NCI-H1436 treated with DMSO at 0.1 percent for 48 hours (cell line): ENCODE measurements at places on chromosomes 11 and 22.

DNA sequence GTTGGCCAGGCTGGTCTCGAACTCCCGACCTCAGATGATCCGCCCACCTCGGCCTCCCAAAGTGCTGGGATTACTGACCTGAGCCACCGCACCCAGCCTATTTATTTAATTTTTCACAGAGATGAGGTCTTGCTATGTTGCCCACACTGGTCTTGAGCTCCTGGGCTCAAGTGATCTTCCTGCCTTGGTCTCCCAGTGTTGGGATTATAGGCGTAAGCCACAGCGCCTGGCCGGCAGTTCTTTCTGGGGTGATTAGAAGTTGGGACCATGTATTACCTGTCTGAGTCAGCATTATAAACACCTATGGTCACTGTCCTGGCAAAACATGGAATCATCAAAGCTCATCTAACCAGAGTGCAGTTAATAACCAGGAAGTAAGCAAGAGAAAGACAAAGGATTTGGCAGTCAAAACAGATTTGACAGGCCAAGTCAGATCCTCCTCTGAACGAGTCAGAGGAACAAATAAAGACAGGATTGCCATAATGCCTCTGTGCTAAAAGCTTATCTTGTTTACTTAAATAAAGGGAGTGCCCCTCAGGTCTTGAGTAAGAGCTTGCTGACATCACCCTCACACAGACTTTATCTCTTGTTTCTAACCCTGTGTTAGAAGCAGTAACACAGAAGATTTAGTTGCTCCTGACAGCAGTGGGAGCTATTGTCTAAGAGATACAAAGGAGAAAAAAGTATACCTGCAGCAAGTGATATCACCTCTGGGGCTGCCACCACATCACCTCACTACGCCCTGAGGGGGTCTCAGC, 3.7 kb downstream of the SERPIND1 start:
- no peak for DNase-seq

- no peak for DNase-seq
These were observed 100.1 kb downstream of the RDX start for GRCh38 chr11:110196241-110196754.

GRCh38 chr11:59647245-59647980, 21.4 kb downstream of the PATL1 start:
- no peak for DNase-seq

- no peak for DNase-seq
These were observed 186.3 kb downstream of the IGLL1 start for GRCh38 chr22:23393721-23394320.

- DNase-seq = no peak
These were observed 20.5 kb upstream of the IL17REL start for GRCh38 chr22:50032941-50033601.

DNA sequence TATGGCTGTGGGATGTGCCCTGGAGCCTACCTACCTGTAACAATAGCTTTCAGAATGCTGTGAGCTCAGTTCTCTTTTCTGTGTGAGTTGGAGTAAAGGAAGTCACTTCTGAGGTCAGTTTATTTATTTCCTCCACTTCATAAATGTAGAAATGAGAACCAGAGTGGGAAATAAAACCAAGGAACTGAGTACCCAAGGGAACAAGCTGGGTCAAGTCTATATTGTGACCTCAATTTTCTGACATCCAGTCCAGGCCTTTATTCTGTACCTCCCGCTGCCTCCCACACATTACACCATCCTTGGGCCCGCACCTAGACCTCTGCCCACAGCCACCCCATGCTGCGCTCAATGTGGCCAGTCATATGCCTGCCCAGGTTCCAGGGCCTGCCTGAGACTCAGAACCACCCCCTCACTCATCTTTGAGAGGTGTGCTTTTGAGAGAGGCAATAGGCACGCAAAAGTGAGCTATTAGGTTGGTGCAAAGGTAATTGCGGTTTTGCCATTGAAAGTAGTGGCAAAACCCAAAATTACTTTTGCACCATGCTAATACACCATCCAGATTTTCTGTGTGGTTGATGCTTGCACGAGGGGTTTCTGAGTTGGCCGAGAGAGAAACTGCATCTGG, 9.8 kb downstream of the MS4A6E start:
- DNase-seq = no peak

GRCh38 chr11:705646-706438, at the start of gene EPS8L2:
Gene EPS8L2, plus strand, starts transcription at chr11:706231. Its CDS starts 3,177 bp downstream, at chr11:709408.
- DNase-seq = no peak

- no peak for DNase-seq
These were observed 9.7 kb downstream of the SLN start for GRCh38 chr11:107702109-107702660.

GRCh38 chr11:44308923-44309477, 939 bp downstream of the ALX4 start:
- DNase-seq = no peak

DNA sequence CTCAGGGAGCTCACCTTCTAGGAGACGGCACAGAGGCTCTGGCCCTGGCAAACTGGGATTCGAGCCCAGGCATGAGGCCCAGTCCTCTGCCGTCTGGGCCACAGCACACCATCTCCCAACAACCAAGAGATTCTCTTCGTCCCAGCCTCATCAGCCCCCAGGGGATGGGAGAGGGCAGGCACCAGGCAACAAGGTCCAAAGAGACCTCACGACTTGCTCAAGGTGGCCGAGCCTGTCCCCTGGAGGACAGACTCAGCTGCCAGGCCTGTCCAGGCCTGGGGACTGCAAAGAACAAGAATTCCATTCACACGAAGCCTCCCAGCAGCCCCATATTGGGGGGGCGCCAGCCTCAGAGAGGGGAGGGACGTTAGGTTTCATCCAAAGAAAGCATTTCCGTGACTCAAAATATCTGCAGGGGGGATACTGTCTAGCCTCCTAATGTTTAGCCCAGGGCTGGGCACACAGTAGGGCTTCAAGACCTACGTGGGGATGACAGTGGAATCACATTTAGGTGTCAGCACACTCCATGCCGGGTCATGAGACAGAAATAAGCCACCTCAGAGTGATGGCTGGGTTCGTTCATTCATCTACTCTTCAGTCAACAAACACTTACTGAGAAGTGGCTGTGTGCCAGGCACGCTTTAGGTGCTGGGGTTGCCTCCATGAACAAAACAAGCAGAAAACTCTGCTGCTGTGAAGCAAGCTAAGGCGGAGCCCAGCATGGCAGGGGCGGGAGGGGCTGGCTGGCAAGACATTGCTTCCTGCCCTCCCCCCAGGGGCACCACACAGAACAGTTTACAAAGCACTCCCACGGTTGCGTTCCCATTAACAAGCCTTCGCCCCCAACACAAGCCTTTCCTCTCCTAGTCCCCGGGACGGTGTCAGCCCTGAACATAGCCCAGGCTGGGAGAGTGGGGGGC, 1.2 kb downstream of the CARNS1 start:
- DNase-seq = peak; percentile 49

DNA sequence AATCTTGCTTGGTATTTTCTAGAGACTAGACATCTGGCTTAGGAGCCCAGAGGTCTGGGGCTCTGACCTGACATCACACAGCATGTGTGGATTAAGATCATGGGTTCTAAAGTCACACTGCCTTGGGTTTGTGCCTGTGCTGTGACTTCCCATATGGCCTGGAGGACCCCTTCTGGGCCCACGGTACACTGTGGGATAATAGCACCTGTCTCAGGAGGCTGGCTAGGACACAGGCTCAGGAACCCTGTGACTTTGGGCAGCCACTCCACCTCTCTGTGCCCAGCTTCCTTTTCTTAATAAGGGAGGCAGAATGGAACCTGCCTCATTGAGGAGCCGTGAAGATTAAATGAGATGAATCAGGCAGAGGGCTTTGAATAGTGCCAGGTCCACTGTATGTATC, 99.2 kb upstream of the B3GAT1 start:
- no peak for DNase-seq

GRCh38 chr11:22795914-22796313, 33.7 kb downstream of the SVIP start:
- no peak for DNase-seq

- DNase-seq = no peak
These were observed 7.3 kb downstream of the CADM1 start for GRCh38 chr11:115496892-115497291.

DNA sequence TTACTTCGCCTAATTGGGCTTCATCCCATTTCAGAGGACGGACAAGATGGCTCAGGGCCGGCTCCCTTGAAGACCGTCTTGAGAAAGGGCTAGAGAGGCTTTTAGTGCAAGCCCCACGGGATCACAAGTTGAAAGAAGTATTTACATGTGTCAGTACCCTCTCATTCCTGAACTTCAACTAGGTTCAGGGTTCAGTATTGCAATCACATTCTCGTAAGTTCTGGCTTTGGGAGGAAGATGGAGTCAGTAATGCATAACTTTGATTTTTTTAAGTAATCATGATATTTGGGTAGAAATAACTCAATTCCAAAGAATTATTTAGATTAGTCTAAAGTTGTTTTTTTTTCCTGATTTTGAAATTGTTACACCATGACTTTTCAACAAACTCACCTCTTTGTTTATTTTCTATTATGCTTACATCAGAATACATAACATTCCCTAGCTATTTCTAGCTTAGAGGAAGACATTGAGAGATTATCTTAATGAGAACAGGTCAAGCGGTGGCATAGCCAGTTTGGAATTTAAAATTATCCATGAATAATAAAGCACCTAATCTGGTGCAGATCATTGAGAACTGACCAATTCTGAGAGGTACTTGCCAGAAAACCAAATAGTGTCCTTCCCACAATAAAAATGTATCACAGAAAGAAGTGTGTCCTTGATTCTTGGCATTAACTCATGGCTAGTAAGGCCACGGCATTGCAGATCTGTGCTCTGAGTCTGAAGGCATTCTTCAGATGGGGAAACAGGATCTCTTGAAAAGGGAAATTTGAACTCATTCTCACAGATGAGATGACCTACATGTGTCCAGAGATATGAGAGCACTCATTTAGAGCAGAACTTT, 92.1 kb upstream of the BLID start:
- no peak for DNase-seq

DNA sequence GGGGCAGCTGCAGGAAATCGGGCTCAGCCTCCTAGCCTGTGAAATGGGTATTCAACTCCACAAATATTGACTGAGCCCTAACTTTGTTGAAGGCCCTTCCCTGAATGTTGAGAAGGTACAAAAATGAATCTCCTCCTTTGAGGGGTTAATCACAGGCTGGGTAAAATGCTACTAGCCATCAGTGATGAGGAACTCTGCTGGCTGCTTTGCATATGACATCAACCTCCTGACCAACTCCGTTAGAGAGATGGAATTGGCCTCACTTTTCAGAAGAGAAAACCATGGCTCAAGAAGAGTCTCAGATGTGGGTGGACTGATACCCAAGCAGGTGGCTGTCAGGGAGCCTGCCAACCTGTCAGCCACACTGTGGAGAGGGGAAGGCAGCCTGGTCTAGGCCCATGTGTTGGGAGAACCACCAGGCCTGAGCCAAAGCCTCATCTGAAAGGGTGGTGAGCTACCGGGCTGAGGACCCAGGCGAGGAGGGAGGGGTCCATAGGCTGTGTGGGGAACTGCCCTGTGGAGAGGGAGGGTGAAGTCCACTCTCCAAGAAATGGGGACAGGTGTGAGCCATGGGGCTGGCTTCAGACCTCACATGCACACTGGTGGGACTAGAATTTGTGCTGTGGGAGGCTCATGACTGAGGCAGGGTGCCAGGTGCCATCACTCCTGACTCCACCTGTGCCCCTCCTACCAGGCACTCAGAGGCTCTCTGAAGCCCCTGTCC, 11.8 kb downstream of the CDCA5 start:
- DNase-seq = no peak

DNA sequence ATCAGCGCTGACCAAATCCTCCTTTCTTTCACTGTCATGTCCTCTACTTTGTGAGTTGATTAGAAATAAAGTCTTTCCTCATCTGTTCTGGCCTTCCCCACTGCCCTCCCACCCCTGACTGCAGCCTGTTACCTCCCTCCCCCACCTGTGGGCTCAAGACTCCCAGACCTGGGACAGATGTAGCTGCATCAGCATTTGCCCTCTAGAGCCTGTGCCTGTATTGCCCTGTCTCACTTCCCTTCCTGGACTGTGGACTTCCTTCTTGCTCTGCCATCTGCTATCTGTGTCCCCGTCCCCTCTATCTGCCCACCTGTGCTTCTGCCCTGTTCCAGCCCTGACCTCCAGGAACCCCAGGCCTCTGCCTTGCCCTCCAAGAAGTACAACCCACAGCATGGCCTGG, 122.5 kb downstream of the GALNT18 start:
- no peak for DNase-seq

DNA sequence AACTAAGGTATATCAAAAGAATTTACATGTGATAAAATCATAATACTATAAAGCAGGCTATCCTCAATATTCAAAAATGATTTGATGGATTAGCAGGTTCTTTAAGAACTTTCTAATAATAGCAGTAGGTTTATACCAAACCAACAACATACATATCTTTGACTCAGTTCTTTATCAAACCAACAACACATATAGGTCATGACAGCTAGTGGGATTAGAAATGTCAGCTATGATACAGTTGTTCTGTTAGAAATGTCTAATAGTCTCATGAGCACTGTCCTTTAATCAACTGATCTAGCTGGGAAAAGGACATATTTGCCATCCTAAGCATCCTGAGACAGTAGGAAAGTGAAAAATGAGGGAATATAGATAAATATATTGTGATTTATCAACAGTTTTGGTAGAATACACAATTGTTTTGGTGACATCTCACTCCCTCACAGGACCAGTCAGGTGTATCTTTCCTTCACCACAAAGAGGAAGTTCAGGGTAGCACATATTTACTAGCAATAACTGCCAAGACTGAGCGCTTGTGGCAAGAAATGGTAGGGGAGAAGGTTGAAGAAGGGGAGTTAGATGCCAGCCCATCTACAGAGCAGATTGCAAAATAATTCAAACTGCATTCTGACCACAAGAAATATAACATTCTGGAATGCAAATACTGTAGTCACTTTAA, 90.8 kb upstream of the APOA1 start:
- no peak for DNase-seq

DNA sequence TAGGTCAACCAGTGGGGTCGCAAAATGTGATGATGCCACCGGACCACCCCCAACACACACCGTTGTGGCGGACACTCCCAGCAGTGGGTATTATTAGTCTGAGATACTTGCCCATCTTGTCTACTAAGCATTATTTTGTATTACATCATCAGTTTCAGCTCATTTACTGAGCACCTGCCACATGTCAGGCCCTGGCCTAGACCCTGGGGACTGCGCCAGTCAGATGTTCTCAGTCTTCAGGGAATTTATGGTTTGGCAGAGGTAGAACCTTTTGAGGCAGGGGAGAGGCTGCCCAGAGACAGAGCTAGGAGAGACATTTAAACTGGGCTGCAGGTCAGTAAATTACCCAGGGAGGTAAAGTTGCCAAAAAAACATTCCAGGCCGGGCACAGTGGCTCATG, 43.1 kb upstream of the GCAT start:
- peak; percentile 29 for DNase-seq

DNA sequence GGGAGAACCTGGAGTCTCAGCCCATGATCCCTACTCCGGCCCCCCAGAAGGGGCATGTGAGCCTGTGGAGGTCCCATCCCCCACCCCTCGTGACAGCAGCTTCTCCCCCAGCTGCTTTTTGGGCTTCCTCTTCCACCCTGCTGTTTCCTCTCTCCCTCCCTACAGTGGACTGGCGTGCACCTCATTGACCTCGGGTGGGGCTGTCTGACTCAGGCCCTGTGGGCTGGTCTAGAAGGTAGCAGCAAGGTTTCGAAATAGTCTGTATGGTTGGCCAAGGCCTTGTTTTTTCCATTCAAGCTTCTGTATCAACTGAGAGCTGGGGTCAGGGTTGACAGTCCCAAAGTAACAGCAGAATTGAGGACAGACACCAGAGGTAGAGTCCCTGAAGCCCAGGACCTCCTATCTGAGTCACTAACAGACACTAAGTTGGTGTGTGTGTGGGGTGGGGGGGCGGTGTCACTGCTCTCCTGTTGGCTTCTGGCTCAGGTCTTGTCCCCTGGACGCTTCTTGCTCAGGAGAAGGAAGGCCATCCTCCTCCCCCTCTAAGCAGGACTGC, 7.7 kb downstream of the SLC37A2 start:
- DNase-seq = no peak
